HFFc6 (cell line): ENCODE measurements at places on chromosomes 6 and 20. TPM values are rescaled to one million over a fixed set of nuclear protein-coding genes. Genes with fewer than 3 reads are reported as not detected.
A peak's percentile ranks its signal among the peaks of the same experiment; 100 is the strongest.

- H3K36me3 ChIP-seq: no peaks in the 10 kb centered on the region
- peak overlapping the region; percentile 92 for H3K27ac ChIP-seq
- H3K27me3 ChIP-seq: peaks cover 21% of the 10 kb centered on the region; the same call in 1 of the 2 replicates
- peaks cover 59% of the 10 kb centered on the region for H3K4me1 ChIP-seq
- DNase-seq: peak; percentile 40
Measured at GRCh38 chr6:160973311-160974250, 18.0 kb upstream of the MAP3K4 start.

The ADGRB3 gene
- total RNA-seq: 0.02 TPM in 1 of 3 replicates, not detected in the others

DNA sequence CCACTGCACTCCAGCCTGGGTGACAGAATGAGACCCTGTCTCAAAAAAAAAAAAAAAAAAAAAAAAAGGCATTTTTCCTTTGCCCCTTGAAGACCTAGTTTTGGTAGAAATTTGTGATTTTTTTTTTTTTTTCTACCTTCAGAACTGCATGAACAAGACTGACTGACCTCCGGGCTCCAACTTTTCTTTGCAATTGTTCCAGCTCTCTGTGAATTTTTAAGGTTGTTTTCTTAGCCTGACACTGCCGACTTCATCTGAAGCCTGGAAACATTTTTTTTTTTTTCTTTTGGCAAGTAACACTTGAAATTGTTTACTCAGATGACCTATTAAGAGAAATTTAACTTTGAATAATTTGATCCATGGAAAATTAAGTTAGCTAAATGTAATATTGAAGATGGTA, 73.0 kb downstream of the SLC24A3 start:
- H3K27ac ChIP-seq: no peak overlapping the region

DNA sequence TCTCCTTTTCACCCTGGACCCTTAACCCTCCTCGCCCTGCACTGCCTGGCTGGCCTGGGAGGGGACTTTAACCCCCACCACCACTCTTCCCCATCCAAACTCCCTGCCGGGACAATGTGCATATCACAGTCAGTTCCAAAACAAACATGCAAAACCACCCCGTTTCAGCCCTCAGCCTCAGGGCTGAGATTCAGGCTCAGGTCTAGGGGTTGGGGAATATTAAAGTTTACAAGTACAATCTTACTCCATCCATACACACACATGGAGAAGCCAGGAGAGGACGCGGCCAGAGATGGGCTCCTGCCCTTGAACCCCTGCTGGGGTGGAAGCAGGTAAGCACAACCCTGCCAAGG, 534 bp downstream of the KIAA1755 start:
- no peak for DNase-seq
- H3K27me3 ChIP-seq: no peaks in the 10 kb centered on the region
- H3K4me1 ChIP-seq: peaks cover 53% of the 10 kb centered on the region
- H3K4me3 ChIP-seq: peak overlapping the region; percentile 76
- peak overlapping the region; percentile 80 for H3K27ac ChIP-seq
- no peaks in the 10 kb centered on the region for H3K36me3 ChIP-seq

DNA sequence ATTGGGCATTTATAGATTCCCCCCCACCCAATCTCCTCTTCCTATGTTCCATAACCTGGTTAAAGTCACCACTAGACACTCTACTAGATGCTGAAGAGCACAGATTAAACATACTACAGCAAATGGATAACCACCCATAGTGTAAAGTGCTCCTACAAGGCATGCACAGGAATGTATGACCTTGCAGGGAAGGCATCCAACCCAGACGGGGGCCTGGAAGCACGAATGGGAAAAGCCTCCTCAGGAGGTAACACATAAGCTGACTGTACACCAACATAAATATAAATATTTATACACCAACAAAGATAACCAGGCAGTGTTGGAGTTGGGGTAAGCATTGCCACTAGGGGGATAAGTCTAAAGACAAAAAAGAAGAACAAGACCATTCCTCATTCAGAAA, 691.7 kb downstream of the GRIK2 start:
- H3K27ac ChIP-seq: no peak overlapping the region
- H3K4me1 ChIP-seq: peaks cover 7% of the 10 kb centered on the region
- no peak for DNase-seq
- no peaks in the 10 kb centered on the region for H3K36me3 ChIP-seq

GRCh38 chr6:165031502-165031901, 277.9 kb downstream of the C6orf118 start:
- H3K27ac ChIP-seq: no peak overlapping the region
- H3K4me1 ChIP-seq: no peaks in the 10 kb centered on the region
- DNase-seq: no peak
- H3K4me3 ChIP-seq: no peak overlapping the region
- no peaks in the 10 kb centered on the region; the same call in 1 of the 2 replicates for H3K36me3 ChIP-seq

GRCh38 chr6:118283766-118284165, 264.3 kb upstream of the PLN start:
- H3K27ac ChIP-seq: no peak overlapping the region
- H3K4me3 ChIP-seq: no peak overlapping the region
- peak; percentile 43 for DNase-seq
- no peaks in the 10 kb centered on the region for H3K36me3 ChIP-seq

The SRSF3 gene
- total RNA-seq: 267 to 334 TPM (median 334 TPM) in 3 replicates

- H3K4me3 ChIP-seq: no peak overlapping the region
- no peaks in the 10 kb centered on the region for H3K36me3 ChIP-seq
- H3K27ac ChIP-seq: no peak overlapping the region
- peak; percentile 51 for DNase-seq
Measured at GRCh38 chr20:4956200-4956810, 45.0 kb downstream of the SLC23A2 start.

DNA sequence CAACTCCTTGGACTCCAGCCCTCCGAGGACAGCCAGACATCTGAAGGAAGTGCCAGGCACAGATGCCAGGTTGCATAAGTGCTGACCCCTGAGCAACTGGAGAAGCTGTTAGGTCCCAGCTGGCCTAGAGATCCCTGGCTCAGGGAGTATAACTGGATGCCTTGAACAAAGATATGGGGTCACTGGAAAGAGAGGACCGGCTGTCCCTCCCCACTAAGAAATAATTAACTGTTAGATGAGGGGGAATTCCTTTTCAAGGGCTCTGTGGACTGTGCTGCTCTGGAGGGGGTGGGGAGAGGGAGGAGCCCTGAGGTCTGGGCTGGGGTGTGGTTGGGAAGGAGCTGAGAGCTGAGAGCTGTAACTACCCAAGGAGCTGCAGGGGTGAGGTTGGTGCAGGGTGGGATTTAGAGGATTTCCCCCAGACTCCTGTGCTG, 39.6 kb downstream of the HLA-F start:
- no peak overlapping the region for H3K27ac ChIP-seq
- peaks cover 49% of the 10 kb centered on the region for H3K4me1 ChIP-seq
- no peak overlapping the region for H3K4me3 ChIP-seq
- H3K27me3 ChIP-seq: peaks cover 9% of the 10 kb centered on the region
- no peaks in the 10 kb centered on the region for H3K36me3 ChIP-seq

The ADAT2 gene
- 3.3 to 4.4 TPM (median 3.7 TPM) in 3 replicates for total RNA-seq

DNA sequence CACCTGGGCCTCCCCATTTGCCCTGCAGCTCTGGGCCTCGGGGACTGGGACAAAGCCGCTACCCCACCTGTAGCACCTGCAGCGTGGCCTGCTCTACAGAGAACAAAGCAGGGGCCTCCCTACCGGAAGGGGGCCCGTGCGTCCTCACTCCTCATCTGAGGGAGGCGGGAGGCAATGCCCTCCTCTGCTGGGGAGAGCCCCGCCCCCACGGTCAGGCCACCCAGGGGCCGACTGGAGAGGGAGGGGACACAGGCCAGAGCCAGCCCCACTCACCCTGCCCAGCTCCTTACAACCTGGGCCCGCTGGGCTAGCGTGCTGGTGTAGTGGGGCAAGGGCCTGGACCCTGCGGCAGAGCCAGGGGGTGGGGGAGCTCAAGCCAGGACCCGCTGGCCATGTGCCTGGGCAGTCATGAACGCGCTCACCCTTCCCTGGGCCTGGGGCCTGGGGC, 8.0 kb downstream of the LAMA5 start:
- H3K4me1 ChIP-seq: peaks cover 6% of the 10 kb centered on the region; the same call in 1 of the 2 replicates
- no peak overlapping the region for H3K27ac ChIP-seq
- H3K27me3 ChIP-seq: 0 out of 2 replicates have a peak, but pooled peaks cover 2% of the 10 kb centered on the region

DNA sequence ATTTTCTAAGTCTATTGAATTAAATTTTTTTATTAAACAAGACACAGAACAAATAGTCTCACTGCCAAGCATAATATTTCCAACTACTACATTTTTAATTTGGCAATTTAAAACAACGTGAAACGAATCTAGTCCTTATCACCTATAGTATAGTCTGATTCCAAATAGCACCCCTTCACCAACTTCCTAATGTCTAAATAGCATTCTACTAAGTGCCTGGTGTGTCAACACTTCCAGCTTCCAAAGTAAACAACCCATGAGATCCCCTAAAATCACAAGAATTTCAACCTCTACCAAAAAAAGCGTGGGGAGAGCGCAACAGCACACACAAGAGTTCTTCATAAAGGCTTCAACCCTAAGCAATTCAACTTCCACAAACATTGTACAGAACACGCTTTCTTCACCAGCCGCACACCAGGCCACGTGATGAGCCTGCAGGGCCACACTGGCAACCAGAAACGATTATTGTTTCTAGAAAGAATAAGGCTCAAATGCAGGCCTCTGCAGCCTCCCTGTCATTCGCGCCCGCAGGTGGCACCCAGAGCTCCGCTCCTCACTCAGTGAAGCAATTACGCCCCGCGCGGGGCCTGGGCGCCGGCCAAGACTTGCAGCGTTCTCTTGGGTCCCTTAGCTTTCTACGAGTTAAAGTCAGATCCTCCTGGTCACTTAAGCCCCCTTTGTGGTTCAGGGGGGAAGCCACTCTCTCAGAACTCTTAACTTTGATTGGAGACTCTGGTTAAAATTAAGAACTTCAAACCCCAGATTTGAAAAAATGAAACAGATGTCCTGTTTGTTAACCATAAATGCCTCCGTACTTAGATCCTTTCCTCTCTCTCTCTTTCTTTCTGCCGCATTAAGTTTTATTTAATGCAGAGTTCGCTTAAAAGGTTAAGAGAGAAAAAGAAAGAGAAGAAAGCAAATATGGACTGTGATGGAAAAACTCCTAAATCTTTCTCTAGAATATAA, 18.3 kb downstream of the SIM1 start:
- peaks cover 29% of the 10 kb centered on the region for H3K36me3 ChIP-seq
- peaks cover 68% of the 10 kb centered on the region for H3K4me1 ChIP-seq
- H3K4me3 ChIP-seq: peak overlapping the region; percentile 79
- peak overlapping the region; percentile 87 for H3K27ac ChIP-seq

GRCh38 chr6:163708466-163708865, 293.9 kb downstream of the QKI start:
- no peak overlapping the region for H3K27ac ChIP-seq
- H3K36me3 ChIP-seq: no peaks in the 10 kb centered on the region
- H3K4me3 ChIP-seq: no peak overlapping the region
- no peak for DNase-seq
- H3K4me1 ChIP-seq: peaks cover 7% of the 10 kb centered on the region; the same call in 1 of the 2 replicates
- H3K27me3 ChIP-seq: peaks cover 14% of the 10 kb centered on the region

GRCh38 chr6:14645841-14646240, 528.3 kb downstream of the CD83 start:
- no peak for DNase-seq
- H3K27ac ChIP-seq: no peak overlapping the region
- peaks cover 5% of the 10 kb centered on the region; the same call in 1 of the 2 replicates for H3K4me1 ChIP-seq
- H3K36me3 ChIP-seq: no peaks in the 10 kb centered on the region
- peaks cover 7% of the 10 kb centered on the region for H3K27me3 ChIP-seq
- no peak overlapping the region for H3K4me3 ChIP-seq

The DHX35 gene
- total RNA-seq: 6.0 to 6.7 TPM (median 6.1 TPM) in 3 replicates

The OXT gene
- total RNA-seq: not detected in 3 replicates

GRCh38 chr6:55998576-55998975, 123.2 kb upstream of the BMP5 start:
- peaks cover 2% of the 10 kb centered on the region; the same call in 1 of the 2 replicates for H3K27me3 ChIP-seq
- no peaks in the 10 kb centered on the region for H3K4me1 ChIP-seq
- no peak overlapping the region for H3K27ac ChIP-seq
- no peaks in the 10 kb centered on the region for H3K36me3 ChIP-seq

DNA sequence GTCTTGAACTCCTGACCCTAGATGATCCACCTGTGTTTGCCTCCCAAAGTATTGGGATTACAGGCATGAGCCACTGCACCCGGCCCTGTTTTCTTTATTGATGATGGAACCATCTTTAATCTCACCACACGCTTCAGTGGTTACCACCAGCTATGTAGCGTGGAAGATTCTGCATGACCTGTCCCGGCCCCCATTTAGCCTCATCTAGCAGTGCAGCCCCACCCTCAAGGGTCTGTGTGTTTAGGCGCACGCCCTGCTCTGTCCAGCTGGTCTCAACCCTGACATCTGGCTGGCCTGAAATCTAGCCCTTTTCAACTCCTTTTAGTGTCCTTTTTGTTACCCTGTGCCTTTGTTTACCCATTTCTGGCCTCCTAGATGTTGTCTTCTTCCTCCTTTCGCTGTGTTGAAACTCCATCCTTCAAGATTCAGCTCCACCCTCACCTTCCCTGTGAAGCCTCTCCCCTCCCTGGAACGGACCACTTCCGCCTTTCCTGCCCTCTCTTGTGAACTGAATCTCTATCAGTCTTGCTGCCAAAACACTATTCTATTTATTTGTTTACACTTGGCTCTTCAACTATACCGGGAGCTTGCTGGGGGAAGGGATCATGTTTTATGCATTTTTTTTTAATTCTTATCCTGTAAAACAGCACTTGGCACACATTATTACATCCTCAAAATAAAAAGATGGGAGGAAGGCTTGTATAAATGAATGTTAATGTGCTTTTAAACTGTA, 101.0 kb upstream of the MTHFD1L start:
- H3K27ac ChIP-seq: no peak overlapping the region
- H3K27me3 ChIP-seq: peaks cover 12% of the 10 kb centered on the region
- no peak for DNase-seq

The KLHDC3 gene
- total RNA-seq: 47.2 to 50.0 TPM (median 49.8 TPM) in 3 replicates

GRCh38 chr6:167766986-167767714, 59.6 kb upstream of the AFDN start:
- DNase-seq: no peak
- H3K27me3 ChIP-seq: peaks cover 3% of the 10 kb centered on the region; the same call in 1 of the 2 replicates
- H3K4me3 ChIP-seq: no peak overlapping the region
- no peak overlapping the region for H3K27ac ChIP-seq
- H3K4me1 ChIP-seq: no peaks in the 10 kb centered on the region

The THEMIS gene
- total RNA-seq: 0.28 and 0.34 TPM in 2 replicates

The TBX18 gene
- 16.7 to 23.8 TPM (median 21.3 TPM) in 3 replicates for total RNA-seq

- no peak overlapping the region for H3K27ac ChIP-seq
- no peaks in the 10 kb centered on the region for H3K4me1 ChIP-seq
- DNase-seq: no peak
- peaks cover 44% of the 10 kb centered on the region for H3K36me3 ChIP-seq
Measured at GRCh38 chr6:30601815-30602641, 15.0 kb downstream of the PPP1R10 start.

DNA sequence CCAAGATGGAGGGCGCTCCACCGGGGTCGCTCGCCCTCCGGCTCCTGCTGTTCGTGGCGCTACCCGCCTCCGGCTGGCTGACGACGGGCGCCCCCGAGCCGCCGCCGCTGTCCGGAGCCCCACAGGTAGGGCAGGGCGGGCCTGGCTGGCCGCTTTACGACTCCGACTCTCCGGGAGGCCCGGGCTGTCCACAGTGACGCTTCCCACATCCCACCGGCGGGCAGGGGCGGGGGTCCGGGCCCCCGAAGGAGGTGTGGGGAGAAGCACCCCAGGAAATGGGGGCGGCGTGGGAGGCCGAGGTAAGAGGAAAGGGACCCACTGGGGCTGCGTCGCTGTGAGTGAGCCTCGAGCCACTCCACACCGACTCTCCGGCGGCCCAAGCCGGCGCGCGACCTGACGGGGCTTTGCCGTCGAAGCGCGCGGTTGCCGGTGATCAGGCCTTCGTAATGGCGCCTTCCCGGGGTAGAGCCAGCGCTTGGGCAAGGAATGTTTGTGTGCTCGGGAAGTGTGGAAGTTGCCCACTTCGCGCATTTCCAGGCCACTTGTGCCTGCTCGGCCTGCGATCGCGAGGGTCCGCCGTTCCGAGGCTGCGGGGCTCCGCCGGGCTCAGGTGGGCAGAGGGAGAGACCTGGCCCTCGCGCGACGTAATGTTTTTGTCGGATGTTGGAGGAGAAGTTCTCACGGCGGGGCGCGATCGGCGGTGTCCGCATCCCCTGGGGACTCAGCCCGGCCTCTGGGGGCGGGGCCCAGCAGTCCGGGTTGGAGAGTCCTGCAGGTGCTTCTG, 427 bp downstream of the GINM1 start:
- peaks cover 34% of the 10 kb centered on the region for H3K4me1 ChIP-seq
- no peaks in the 10 kb centered on the region for H3K36me3 ChIP-seq
- no peaks in the 10 kb centered on the region for H3K27me3 ChIP-seq
- peak overlapping the region; percentile 84 for H3K27ac ChIP-seq
